Putamen (tissue), 1 donor: ENCODE measurements at places on chromosomes 2 and 18.

- DNase-seq, result no peak
These were observed 65.0 kb downstream of the NYAP2 start for GRCh38 chr2:225464346-225465025.

DNA sequence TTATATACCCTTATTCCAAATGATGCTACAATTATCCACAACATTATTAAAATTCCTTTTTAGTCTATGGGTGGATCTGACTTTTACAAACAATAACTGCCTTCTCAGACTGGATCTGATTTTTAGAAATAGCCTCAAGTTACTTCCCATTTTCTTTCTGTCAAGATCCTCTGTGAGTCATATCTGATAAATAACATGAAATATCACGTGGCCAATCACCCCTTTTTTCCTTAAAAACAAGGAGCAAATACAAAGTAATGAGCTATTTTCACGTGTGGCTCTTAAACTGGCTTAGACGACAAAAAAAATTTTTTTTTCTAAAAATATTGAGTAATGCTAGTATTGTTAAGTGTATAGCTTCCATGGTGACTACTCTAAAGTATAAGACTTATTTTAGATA is 6.7 kb downstream of the PELI1 start:
- no peak for DNase-seq

DNA sequence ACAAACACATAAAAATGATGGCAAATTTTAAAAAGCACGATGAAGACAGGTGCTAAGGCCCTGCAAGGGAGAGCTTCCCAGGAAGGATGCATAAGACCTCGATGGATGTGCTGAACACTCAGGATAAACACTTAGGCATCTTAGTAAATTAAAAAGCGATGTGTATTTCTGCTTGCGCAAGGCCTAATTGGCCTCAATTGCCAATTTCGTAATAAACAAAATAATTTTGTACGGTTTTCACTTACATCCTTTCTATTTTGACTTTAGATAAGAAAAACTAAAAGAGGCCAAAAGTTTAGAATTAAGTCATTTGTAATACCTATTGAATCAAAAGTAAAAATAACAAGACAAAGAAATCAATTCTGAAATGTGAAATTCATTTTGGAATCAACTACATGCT is 189.1 kb downstream of the TCF4 start:
- DNase-seq, result no peak

GRCh38 chr2:42116195-42117181 is 52.7 kb upstream of the EML4 start:
- DNase-seq, result no peak

DNA sequence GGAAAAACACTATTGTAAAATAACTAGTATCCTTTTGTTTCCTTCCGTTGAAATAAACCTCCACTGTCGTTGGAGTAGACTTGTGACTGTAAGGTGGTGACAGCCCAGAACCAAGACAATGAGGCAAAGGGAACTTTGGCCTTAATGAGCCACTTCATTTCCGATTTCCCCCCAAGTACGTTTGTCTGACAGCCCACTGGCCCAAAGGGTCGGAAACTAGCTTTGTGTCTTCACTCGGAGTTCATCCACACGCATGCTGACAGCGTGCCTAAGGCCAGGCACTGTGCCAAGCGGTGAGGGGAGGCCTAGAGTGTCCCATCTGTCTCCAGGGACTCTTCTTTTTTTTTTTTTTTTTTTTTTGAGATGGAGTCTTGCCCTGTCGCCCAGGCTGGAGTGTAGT is 21.0 kb downstream of the HJURP start:
- DNase-seq, result no peak

DNA sequence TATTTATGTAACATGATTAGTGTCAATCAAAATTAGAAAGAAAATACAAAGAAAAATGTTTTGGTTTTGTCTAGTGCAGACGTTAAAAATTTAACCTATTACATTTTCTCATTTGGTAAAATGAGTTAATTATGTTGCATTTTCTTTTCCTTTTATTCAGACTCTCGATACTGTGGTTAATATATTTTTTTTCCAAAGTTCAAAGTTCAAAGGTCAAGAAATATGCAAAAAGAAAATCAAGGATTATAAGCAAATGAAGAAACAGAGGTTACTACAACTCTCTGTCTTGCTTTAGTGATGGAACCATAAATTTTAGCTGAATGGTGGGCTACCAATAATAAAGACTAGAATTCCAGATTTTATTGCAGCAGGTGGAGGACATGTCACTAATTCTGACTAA is 133.3 kb upstream of the TFPI start:
- no peak for DNase-seq

DNA sequence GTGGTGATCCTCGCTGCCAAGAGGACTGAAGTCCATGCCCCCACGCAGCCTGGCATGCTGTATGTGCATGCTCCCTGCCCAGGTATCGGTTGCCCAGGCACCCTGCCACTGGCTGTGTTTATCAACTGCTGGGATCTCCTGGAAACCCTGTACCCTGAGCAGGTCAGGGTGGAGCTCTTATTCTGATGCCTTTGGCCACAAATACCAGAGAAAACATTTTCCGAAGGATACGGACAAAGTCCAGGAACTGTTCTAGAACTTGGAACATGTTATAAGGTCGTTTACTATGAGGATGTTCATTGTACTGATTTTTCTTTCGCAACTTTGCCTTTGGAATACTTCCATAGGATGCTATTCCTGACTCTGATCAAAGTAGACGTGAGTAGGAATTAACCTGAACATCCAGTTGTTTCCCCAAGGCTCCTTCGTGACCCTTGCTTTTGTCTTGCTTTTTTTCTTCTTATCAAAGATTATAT is 55.2 kb downstream of the TMEM17 start:
- no peak for DNase-seq

GRCh38 chr2:186459009-186459408 is 27.1 kb upstream of the ZC3H15 start:
- DNase-seq, result no peak

GRCh38 chr2:236977063-236977851 is 108.4 kb upstream of the COPS8 start:
- DNase-seq, result no peak

DNA sequence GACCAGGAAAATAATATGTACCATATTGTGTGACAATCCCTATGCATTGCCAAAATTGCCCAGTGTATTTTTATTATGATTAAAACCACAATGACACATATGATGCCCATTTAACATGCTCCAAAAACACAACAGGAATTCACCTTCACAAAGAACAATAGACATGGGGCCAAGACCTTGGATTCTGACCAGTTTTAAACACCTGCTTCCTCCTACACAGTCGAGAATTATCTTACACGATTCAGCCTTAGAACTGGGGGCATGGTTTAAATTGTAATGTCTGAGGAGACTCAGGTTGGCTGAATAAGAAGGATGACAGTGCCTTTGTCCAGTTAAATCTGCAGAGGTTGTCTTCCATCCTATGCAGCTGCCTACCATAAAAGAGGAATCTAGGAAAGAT is 212.7 kb downstream of the PLCL1 start:
- DNase-seq, result no peak

DNA sequence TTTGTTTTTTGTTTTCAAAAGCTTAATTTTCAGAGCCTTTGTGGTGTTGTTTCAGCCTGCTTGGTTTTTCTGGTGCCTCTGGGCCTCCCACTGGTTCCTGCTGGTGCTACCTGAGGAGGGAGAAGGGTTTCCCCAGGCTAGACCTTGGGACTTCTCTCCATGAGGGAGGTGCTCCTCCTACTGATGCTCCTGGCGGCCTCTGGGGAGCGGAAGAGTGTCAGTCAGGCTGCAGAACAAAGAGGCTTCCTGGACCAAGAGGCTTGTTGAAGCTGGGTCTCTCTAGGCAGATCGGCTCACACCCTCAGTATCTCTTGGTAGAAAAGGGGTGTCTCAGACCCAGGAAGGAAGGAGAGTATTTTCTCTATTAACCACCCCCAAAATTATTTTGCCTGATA is 32.2 kb downstream of the RFX8 start:
- no peak for DNase-seq

GRCh38 chr2:156023229-156023869 is 309.2 kb downstream of the NR4A2 start:
- DNase-seq, result no peak

DNA sequence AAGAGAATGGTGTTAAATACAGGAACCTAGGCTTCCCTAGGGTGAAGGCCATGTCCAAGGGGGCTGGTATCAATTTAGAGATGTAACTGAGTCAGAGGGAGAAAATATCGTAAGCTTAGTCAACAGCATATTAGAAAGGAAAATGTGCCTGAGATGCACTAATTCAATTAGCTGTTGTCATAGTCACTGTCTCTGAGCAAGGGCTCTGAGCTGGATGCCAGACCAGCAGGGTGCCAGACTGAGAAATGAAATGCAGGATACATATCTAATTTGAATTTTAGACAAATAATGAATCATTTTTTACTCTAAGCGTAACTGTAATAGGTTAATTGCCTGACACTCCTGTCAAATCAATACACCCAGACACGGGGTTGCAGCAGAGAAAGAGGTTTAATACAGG is 11.4 kb upstream of the SLC35F6 start:
- DNase-seq, result no peak

DNA sequence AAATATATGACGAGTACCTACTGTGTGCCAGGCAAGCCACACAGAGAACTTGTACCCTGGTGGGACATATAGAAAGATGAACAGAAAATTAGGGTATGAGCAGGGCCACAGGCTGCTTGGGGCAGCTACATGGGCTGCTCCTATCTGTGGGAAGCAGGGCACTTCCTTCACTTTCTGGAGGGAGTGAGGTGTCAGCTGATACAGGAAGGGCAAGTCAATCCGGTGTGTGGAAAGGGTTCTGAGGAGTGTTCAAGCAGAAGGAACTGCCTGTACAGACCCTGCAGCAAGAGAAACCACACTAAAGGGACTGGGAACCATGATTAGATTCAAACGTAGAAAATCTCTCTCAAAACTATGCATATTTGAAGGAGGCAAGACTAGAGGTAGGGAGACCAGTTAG is 58.6 kb upstream of the BCL11A start:
- DNase-seq, result no peak

- DNase-seq, result no peak
These were observed 46.4 kb downstream of the BMP10 start for GRCh38 chr2:68824831-68825230.

DNA sequence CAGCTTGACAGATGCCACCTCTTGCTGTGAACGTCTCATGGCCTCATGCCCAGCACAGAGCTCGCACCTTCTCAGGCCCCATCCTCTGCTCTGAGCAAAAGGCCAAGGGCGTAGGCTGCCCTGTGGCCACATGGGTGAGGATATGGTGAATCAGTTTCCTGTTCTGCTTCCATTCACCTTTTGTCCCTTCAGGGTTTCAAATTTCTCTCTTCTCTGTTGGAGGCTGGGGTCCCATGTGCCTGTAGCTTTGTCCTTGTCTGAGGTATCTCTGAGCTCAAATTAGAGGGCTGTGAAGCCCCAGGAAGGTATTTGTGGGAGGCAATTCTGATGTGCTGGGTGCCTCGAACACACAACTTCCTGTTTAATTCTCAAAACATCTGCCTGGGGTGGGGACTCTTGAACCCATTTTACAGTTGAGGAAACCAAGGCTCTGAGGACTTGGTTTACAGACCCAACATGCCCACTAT is 29.0 kb downstream of the ZAP70 start:
- no peak for DNase-seq

DNA sequence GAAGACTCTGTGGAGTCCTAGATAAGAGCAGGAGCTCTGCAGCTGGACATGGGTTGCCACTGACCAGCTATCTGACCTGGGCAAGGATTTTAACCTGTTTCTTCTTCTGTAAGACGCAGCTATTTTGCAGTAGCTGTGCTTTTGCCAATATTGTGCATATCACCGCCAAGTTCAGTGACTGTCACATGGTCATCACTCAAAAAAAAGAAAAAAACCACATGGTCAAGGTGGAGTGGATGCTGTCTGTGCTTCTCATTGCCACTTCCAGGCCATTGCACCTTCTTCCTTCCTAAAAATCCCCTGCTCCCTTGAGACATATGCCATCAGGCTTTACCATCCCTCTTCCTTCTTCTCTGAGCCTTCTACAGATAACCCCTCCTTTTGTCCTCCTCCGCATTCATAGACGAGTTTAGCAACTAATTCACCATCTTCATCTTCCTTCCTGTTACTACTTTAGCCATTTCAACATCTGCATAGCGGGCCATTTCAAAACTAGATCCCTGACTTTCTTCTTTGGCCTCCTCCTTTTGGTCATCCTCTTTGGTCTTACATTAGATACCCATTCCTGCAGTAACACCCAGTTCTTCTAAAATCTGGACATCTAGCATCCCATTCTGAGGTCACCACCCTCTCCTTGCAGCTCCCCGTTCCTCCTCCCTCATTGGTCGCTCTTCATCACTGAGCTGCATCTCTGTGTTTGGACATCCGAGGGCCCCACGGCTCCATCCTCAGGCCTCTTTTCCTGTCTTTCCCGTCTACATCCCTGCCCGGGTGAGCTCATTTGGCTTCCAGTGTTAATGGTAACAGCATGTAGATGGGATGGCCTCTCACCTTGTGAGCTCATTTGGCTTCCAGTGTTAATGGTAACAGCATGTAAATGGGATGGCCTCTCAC is 17.8 kb downstream of the RNF144A start:
- DNase-seq, result no peak

- no peak for DNase-seq
These were observed 36.6 kb downstream of the SPRED2 start for GRCh38 chr2:65395621-65396347.
